Omental fat pad (tissue), 4 donors: ENCODE measurements at places on chromosomes 7 and 10.

DNA sequence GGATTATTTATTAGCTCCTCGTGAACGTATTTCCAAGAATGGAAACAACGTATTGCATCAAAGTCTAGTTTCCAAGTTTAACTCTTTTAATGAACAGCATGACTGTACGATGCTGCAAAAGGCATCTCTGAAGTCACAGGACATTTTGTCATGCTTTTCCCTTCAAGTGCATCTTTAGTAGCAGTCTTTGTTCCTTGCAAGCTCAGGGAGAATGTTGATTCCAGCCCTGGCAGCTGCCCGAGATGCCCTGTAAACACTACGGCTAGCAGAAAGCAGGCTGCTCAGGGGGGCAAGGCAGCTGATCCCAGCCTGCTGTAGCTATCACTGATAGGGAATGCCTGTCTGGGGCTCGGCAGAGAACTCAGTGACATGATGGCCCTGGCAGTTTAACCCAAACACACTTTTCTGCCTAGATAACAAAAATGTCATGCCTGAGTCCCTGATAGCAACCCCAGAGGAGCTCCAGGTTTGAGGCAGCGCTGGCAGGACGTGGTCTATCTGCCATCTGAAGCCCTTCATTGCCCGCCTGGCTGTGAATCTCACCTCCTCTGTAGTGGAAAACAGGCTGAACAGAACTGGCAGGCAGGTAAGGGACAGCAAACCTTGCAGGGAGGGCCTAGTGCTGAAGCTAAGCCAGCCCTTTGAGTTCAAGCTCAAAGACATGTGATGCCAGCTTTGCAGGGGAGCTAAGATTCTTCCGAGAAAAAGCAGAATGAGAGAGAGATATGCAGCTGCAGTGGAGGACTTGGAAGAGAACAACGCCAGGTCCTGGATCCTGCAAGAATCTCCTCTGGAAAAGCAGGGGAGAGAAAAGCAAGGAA lies 264.6 kb downstream of the SNX10 start:
- DNase-seq, result no peak

- no peak for DNase-seq
Observed at GRCh38 chr10:33858326-33858725, 523.9 kb upstream of the NRP1 start.

GRCh38 chr10:85826377-85826776 lies 540.2 kb downstream of the GRID1 start:
- DNase-seq, result no peak

DNA sequence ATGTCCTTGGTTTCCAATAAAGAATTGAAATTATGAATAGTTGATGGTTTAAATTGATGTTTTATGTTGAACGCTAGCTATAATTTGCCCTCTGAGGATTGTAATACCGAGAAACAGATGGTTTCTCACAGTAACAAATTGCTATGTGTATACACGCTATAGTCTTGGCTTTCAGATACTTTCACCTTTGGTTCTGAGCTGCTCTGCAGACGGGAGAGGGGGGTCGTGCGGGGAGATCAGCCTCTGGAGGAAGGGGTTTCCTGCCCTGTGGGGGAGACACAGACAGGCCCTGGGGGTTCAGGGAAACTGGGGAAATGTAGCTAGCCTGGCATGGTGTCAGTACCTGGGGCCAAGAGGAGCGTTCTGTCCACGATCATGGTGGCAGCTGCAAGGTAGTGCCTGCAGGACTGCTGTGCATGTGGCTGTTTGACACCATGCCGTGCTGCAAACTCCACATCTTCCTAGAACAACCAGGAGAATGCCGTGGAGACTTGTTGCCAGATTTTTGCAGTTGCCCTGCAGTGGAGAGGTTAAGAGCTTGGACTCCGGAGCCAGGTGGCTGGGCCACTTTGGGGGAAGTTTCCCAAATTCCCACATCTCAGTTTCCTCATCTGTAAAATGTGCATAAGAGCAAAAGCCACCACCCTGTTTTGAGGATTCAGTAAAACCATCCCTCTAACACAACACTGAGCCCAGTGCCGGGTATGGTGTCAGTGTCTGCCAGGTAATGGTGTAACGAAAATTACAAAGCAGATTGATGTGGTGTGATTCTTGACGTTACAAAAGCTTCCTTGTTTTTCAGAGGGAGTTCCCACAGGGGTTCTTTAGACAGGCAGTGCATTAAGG lies 167.9 kb downstream of the CUX1 start:
- no peak for DNase-seq

DNA sequence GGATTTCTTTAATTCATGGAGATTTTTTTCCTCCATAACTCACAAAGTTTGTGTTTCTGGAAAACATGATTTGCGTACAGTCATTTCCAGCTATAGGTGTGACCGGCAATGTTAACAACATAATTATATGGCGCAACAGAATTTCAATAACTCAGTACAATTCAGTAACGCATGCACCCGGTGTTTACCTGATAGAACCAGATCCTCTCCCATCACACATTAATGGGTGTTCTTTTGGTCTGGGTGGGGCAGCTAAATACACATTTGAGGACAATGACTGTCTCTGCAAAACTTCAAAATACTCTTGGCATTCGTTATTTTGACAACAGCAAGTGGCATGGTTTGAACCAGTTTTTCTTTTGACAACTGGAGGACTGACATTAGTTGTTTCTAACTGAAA lies 102.3 kb downstream of the KLF6 start:
- no peak for DNase-seq

GRCh38 chr10:69825604-69826003 lies 23.9 kb downstream of the COL13A1 start:
- no peak for DNase-seq
